WTC11 (cell line): ENCODE measurements at places on chromosomes 1 and 21.

- DNase-seq = no peak
Measured at GRCh38 chr1:192814805-192815204, 6.0 kb downstream of the RGS2 start.

- DNase-seq = no peak
Measured at GRCh38 chr1:6948416-6948815, 163.2 kb downstream of the CAMTA1 start.

- no peak for DNase-seq
Measured at GRCh38 chr21:41290106-41290799, 26.3 kb upstream of the FAM3B start.

GRCh38 chr21:45979651-45980050 is 1.9 kb upstream of the COL6A1 start:
- DNase-seq = no peak

GRCh38 chr21:32380940-32381339 is 11.9 kb downstream of the URB1 start:
- DNase-seq = no peak

DNA sequence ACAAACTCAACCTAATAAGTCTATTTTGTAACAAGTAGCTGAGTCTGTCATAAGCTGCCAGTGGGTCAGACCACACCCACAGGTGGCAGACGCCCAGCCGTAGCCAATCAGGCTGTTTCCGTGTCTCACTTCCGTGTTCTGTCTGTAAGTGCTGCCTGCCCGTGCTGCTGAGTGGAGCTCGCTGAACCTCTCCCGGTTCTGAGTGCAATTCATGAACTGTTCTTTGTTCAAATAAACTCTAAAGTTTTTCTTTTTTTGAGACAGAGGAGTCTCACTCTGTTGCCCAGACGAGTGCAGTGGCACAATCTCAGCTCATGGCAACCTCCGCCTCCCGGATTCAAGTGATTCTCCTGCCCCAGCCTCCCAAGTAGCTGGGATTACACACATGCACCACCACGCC is 25.1 kb downstream of the POFUT2 start:
- DNase-seq = no peak

DNA sequence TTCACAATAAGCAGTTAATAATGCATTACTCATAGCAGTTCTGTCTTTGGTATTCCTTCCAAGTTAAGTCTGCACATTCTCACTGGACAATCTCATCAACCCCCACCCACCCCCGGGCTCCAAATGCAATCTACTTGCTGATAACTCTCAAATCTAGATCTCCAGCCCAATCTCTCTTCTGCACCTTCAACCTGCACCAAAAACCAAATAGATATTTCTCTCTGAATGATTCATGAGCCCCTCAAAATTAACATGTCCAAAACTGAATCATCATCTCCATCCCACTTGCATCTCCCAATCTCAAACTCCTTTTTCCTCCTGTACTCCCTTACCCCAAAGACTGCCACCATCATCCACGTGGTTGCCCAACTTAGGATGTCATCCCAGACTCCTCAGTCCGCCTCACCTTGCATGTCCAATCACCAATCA is 2.7 kb downstream of the DOCK7 start:
- no peak for DNase-seq
